ENCODE measurements at places on chromosomes 6 and 20.

- DNase-seq: peak; percentile 22
Measured at GRCh38 chr6:70151616-70152015, 151.3 kb downstream of the COL9A1 start.

DNA sequence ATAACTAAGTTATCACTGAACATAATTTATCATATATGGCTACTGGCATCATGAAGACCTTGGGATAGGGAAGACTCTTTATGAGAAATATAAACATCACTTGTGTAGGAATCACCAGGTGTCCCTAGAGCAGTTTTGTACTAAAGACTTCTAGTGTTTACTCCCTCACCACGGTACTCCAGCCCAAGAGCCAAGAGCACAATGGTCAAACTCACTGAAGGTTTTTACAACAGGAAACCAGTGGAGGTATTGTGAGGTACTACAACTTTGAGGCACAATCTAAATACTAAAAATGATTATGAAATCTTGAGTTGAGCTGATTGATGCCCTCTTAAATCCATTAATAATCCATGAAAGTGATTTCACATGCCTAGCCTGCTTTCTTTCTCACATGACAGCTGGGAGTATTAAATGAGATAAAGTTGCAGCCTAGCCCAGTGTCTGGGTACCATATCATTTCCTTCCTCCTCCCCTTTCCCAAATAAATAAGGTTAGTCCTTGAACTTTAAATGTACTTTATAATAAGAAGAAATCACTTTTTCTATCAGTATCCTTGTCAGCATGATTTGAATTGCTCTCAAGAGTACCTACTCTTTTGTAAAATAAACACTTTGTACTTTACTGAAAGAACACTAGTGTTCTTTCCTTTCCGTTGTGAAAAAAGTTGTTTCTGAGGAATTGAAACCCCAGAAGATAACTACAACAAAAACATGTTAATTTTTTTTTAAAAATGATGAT lies 26.5 kb downstream of the GLO1 start:
- no peak for DNase-seq

- peak; percentile 74 for DNase-seq
Measured at GRCh38 chr6:52724406-52725121, 38.7 kb downstream of the GSTA2 start.

GRCh38 chr6:37435816-37436215 lies 2.8 kb downstream of the CMTR1 start:
- DNase-seq: no peak

DNA sequence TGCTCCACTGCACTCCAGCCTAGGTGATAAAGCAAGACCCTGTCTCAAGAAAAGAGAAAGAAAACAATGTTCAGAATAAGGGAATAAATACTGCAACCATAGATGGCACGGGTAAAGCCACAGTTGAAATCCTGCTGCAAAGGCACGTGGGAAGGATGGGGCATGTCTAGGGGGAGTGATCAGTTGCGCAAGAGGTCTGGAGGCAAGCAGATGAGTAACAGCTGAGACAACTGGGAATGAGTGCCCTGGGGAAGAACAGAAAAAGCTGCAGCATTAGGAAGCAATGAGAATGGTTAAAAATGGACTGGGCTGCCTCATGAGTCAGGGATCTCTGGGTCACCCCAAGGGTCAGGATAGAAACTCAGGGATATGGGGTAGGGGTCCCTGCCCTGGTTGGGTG lies 96.3 kb downstream of the GMPR start:
- peak; percentile 82 for DNase-seq

DNA sequence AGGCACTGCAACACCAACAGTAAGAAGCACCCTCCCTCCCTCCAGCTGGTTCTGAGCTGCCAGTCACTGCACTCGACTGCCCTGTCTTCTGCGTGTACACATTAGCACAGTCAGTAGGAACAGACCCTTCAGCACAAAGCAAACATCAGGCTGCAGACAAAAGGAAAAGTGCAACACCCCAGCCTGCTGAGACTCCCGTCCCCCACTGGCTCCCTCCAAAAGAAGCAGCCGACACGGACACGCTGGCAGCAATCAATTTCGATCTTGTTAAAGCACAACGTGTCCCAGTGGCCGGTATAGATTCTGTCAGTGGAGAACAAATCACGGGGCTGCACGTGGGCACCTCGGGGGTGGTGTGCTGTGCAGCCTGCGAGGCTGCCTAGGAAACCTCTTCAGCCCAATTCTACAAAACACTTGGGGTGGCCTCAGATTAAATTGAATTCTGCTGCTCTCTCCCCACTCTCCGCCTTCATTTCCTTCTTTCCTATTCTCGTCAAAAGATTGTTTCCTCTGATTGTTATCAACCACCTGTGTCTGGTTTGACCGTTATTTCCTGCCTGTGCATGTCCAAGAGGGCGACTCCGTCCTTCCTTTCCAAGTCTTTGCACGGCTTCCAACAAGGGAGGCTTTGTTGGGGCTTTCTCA lies 38.7 kb downstream of the TRAF3IP2 start:
- no peak for DNase-seq

GRCh38 chr6:53830366-53830765 lies 35.6 kb downstream of the LRRC1 start:
- DNase-seq: no peak

DNA sequence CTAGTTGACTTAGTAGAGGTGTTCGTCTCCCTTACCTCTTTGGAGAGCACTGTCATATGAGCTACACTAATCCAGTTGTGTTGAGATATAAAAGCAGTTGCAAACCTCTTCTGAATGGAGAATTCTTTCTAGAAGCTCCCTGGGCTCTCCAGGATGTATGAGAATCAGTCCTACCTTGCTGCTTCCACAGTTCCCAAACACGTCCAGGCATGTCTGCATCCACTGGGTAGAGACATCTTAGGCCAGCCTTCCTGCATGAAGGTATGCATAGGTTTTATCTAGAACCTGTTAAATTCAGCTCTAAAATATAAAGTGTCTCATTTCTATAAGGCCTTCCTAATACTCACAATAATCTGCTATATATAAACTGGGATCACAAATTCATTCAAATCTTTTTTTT lies 297.7 kb downstream of the CDC5L start:
- no peak for DNase-seq

DNA sequence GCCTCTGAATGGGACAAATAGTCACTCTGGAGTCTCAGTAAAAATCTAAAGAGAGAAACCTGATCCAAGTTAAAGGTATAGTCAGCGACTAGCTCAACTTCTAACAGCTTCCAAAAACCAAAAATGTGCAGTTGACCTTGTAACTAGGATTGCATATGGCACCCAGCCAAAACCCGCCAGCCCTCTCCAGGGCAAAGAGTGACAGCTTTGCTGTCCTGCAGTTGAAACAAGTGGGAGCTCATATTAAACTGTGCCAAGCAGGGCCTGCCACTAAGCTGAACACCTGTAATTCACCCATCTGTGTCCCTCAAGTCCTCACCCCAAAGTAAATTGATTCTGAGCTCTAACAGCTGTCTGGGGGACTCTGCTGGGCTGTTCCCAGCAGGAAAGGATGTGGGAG lies 695.3 kb downstream of the MAFB start:
- DNase-seq: no peak

- DNase-seq: no peak
Measured at GRCh38 chr6:160755165-160755564, 53.1 kb downstream of the PLG start.

DNA sequence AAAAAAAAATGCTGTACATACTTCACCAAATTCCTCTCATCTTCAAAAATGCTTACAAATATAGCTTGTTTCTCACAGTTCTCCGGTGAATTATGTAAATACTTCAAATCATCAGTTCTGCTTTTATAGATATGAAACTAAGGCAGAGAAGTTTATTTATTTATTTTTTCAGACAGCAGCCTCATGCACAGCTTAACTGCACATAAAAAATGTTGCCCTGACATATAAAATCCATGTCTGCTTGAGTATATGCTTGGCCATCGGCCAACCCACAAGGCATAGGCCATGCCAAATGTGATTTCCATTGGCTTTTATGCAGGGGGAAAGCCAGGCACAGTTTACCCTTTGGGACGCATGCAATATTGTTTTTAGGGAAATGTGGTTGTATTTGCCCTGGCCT lies 57.3 kb upstream of the PHACTR2 start:
- no peak for DNase-seq

DNA sequence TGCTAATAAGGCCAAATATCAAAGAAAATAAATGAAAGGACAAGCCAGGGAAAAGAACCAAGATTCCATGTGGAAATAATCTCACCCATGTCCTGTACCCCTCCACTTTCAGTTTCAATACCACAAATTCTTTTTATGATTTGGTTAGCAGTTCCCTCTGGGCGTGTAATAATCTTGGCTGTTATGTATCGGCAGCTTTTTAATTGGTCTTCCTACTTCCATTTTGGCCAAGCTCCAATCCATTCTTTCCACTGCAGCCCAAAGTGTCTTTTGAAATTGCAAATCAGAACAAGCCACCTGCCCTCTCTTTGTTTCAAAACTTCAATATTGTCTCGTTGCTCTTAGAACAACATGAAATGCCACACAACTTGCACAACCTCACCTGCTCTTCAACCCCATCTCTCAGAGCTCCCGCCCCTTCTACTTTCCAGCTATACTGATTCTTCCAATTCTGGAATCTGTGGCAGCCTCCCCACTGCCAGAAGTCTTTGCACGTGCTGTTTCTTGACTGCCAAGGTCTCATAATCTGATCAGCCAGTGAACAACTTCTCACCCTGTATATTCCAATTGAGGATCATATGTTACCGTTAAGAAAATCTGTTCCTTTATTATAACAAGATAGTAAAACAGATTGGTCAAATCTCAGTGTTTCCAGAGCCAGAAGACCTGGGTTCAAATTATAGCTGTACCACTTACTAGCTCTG lies 354.5 kb downstream of the CBLN4 start:
- DNase-seq: no peak

DNA sequence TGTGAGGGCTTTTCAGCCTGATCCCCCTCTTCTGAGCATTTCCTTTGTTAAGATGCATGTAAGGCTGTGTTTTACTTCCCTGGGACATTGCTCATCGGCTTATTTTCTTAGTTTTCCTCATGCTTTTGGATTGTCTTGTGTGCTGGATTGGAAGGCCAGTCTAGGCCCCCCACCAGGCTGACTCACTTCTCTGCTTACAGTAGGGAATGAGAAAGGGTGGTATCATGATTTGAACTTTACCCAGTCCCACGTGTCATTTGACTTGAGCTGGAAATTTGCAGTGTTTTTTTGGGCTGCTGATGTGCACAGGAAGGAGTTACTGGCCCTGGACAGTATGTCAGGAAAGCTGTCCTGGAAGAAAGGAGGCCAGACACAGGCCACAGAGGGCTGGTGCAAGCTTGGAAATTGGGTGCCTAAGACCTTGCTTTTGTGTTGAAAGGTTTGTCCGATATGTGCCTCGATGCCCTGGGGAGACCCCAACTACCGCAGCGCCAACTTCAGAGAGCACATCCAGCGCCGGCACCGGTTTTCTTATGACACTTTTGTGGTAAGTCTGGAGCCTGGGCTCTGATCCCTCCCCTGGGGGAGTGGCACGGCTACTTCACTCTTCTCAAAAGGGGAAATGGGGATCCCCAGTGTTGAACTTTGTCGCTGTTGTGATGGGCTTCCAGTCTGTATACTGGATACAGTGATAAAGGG lies 12.8 kb downstream of the RNF114 start:
- peak; percentile 92 for DNase-seq

GRCh38 chr6:63571361-63572043 lies 778 bp upstream of the LOC128125822 start:
- peak; percentile 93 for DNase-seq

DNA sequence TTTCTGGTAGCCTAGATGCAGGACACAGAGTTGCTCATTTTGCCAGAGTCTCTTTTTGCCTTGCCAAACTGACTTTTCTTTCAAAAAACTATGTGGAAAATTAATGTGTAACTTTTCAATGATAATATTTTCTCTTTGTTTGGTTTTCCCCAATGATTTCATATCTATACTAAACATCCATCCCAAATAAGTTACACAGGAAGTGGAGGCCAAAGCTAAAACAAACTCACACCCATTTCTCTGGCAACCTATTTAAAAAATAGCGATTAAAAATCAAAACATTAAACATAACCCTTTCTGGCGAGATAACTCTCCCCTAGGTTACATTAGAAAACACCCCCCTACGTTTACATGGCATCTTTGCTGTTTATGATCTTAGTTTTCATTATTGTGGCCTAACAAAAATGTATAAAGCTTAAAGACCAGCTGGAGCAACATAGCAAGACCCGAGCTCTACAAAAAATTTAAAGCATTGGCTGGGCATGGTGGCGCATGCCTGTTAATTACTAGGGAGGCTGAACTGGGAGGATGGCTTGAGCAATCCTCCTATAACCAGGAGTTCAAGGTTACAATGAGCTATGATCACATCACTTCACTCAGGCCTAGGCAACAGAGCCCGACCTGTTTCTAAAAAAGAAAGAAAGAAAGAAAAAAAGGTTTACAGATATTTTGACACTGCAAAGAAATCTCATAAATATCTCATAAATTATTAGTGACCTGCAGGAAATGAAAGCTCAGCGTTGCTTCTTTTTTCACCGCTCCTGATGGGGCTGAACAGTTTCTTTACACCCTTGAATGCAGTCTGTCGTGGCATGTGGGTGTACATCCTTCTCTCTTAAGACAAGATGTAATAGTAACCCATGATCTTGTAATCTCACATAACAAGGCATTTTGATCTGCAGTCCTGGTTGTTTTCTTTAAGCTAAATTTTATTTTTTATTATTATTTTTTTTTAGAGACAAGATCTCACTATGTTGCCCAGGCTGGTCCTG lies 32.8 kb upstream of the CEP85L start:
- no peak for DNase-seq

GRCh38 chr20:62824476-62825332 lies 7.9 kb downstream of the COL9A3 start:
- peak; percentile 32 for DNase-seq

DNA sequence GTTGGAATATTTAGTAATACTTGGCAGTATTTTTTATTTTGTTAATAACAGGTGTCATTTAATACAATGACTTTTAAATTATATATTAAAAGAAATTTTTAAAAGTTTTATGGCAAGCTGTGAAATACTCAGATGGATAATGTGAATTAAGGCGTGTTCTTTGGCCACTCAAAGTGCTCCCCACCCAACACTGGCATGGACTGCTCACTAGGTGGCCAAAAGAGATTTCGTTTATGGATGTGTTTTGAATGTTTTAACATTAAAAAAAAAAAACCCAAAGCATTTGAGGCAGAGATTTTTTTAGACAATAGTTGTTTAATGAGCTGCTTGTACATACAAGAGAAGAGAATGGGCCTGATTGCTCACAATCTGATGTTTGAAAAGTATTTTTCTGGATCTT lies 86.5 kb downstream of the QKI start:
- DNase-seq: no peak

DNA sequence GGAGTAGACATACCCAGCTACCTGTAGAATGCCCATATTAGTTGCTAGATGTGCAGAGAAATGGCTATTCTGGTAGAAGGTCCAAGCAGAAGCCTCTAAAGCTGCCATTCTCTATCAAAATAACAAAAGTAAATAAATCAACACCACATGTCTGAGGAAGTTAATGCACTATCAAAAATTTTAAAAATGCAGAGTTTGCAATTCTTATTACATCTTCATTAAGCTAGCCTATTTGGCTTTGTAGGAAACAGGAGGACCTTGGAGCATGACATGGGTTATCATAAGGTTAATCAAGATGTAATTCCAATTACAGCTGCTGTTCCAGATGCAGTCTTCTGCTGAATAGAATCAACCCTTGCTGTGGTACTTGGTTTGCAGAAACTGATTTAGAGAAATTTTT lies 188.4 kb downstream of the TBX18 start:
- DNase-seq: no peak

GRCh38 chr6:6539036-6539435 lies 49.5 kb upstream of the LY86 start:
- no peak for DNase-seq
